ENCODE measurements at places on chromosomes 2 and 18. TPM values are rescaled to one million over a fixed set of nuclear protein-coding genes. Genes with fewer than 3 reads are reported as not detected.

- H3K4me1 ChIP-seq, result no peaks in the 10 kb centered on the region
- no peaks in the 10 kb centered on the region for H3K27me3 ChIP-seq
Measured at GRCh38 chr2:156112323-156112722, 220.2 kb downstream of the NR4A2 start.

- H3K4me1 ChIP-seq, result peaks cover 17% of the 10 kb centered on the region
- peak overlapping the region; percentile 89 for H3K27ac ChIP-seq
- H3K36me3 ChIP-seq, result no peaks in the 10 kb centered on the region
Measured at GRCh38 chr2:190533175-190533967, 1.2 kb downstream of the NEMP2 start.

DNA sequence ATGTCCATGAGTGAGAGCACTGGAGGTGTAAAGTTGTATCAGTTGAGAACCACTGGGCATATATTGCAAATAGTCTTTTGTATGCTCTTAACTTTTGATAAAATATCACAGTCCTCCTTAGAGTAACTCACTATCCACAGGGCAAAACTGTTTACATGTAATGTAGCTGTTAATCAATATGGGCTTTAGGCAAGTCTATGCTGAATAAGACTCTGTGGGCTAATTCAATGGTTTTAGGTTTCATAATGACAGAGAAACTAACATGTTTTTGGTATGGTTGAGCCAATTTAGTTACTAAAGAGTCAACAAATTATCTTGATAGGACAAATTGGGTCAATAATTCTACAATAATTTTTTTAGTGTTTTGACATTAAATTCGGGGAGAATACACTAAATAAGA is 1134.9 kb upstream of the FAM98A start:
- no peaks in the 10 kb centered on the region for H3K4me1 ChIP-seq
- no peaks in the 10 kb centered on the region for H3K36me3 ChIP-seq
- H3K4me3 ChIP-seq, result no peak overlapping the region
- no peaks in the 10 kb centered on the region for H3K27me3 ChIP-seq

- H3K27me3 ChIP-seq, result no peaks in the 10 kb centered on the region
- H3K36me3 ChIP-seq, result no peaks in the 10 kb centered on the region
- DNase-seq, result no peak
- H3K4me3 ChIP-seq, result no peak overlapping the region
- H3K4me1 ChIP-seq, result no peaks in the 10 kb centered on the region
Measured at GRCh38 chr2:769771-770170, 92.6 kb upstream of the TMEM18 start.

DNA sequence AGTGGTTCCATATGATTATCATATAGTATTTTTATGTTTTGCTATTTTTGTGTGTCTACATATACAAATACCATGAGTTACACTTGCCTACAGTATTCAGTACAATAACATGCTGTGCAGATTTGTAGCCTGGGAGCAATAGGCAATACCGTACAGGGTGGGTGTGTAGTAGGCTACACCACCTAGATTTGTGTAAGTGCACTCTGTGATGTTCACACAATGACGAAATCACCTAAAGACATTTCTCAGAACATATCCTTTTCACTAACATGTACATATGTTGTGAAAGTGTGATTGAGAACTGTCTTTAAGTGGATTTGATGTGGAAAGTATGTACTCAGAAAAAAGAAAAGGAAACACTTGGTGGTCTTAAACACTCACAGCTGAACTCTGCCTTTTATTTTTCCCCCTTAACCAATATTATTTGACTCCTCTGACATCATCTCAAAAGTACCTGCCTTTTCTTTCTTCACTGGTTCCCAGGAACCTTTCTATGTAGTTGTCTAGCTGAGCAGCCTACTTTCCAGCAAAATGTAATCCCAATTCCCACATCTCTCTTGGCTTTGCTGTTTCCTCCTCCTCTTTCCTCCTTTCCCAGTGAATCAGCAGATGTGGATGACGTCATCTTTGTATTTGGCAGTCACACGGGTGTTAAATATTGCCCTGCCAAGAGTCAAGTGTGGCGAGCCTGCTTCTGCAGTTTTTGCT is 47.7 kb downstream of the OSBPL6 start:
- DNase-seq, result peak; percentile 26
- no peaks in the 10 kb centered on the region for H3K4me1 ChIP-seq
- H3K36me3 ChIP-seq, result no peaks in the 10 kb centered on the region

Gene ZNF521
- polyA plus RNA-seq, result 3.5 TPM

Gene MRPS9
- polyA plus RNA-seq, result 26.2 TPM

Data from small intestine (tissue), 16 donors.